ENCODE measurements at places on chromosomes 4 and X.

DNA sequence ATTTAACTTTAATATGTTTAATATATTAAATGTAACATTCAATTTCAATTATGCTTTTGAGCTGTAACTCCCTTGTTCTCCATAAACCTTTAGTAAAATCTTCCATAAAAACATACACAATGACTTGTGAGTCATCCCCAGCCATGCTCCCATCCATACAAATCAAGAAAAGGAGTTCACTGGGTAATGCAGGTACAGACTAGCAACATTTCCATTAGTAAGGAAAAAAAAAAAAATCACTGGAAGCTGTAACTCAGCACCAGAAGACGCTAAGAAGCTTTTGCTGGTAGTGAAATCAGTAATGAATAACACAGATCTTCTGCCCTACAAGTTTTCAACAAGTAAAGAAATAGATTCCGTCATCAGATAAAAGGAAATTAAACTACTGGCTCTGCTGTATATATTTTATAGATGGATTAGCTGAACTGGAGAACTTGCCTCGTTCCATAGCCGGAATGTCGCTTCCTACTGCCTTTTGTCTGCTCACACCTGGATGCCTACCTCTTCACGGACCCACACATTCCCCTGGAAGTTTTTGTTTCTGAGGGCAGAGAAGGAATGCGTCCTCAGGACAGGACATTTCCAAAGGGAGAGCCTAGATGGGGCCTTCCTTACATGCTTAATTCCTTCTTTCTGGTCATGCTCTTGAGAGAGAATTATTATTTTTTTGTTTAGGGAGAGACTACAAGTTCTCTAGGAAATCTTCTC, 298.4 kb upstream of the ANKRD50 start:
- DNase-seq: no peak

- DNase-seq: no peak
Measured at GRCh38 chr4:108570993-108571569, 49.3 kb upstream of the RPL34 start.

DNA sequence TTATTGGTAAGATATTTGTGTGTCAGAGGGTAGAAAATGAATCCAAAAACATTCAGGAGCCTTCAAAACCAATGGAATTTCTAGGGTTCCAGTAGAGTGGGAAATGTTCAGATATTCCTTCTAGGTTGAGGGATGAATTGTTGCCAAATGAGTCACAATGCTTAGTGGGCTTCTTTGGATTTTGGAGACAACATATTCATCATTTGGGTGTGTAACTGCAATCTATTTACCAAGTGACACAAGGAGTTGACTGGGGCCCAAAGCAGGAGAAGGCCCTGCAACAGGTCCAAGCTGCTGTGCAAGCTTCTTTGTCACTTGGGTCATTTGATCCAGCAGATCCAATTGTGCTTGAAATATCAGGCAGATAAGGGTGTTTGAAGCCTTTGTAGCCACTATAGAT, 551.5 kb upstream of the PITX2 start:
- no peak for DNase-seq

- no peak for DNase-seq
Measured at GRCh38 chr4:2619459-2619858, 83.0 kb downstream of the FAM193A start.

GRCh38 chr4:117893207-117893606, 141.1 kb upstream of the NDST3 start:
- DNase-seq: no peak

GRCh38 chr4:108449129-108449528, 171.2 kb upstream of the RPL34 start:
- no peak for DNase-seq

DNA sequence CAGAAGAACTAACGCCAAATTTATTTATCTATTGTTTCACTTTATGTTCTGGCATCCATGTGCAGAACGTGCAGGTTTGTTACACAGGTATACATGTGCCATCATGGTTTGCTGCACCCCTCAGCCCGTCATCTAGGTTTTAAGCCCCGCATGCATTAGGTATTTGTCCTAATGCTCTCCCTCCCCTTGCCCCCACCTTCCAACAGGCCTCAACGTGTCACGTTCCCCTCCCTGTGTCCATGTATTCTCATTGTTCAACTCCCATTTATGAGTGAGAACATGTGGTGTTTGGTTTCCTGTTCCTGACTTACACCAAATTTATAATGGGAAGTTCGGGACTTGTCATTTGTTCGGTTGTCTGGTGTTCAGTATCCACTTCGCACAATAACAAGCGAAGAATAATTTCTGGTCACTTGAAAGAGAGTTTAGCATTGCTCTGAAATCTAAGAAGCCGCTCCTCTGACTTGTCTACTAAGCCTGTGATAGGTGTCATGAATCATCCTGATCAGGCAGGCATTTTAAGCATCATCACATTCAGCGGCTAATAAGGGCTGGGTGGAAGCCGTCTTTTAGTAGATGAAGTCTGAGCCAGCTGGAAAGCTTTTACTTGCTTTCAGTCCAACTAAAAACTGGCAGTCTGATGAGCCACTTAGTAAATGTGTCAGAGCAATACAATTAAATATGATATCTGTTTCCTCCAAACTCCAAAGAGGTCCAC, 1065.7 kb upstream of the PABPC4L start:
- DNase-seq: no peak

DNA sequence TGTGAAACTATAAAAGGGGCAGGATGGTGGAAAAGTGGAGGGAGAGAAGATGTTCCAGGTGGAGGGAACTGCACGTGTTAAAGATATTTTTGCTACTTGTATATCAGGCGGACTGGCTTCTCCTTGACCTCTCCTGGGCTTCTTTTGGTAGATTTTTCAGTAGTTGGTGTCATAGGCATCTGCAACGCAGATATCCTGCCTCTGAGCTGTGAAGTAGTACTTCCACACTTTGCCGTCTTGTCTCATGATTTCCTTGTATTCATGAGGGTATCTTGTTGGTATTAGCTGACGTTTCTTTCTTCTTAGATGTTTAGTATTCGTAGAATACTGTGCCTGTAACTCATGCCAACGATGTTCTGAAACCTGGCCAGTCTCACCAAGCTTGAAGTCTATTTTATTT, 81.0 kb downstream of the WWC2 start:
- DNase-seq: no peak

GRCh38 chr4:88517825-88518224, 5.8 kb downstream of the PYURF start:
- no peak for DNase-seq

GRCh38 chr4:19579608-19580007, 672.1 kb upstream of the SLIT2 start:
- no peak for DNase-seq

DNA sequence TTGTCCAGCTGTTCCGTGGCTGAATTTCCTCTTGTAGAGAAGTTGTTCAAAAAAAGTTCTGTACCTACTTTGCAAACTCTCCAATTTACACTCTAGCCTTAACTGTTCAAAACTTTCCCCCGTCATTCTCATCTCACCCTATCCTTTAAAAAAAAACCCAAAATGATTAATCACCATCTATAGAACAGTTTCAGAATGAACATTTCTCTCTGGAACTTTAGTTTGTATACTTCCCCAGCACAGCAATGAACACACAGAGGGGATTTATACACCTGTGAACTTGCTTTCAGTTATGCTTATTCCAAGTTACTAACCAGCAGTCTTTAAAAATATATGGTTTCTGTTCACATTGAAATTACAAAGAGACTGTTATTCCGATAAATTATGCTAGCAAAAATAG, 1.2 kb downstream of the GEMIN8 start:
- DNase-seq: no peak

DNA sequence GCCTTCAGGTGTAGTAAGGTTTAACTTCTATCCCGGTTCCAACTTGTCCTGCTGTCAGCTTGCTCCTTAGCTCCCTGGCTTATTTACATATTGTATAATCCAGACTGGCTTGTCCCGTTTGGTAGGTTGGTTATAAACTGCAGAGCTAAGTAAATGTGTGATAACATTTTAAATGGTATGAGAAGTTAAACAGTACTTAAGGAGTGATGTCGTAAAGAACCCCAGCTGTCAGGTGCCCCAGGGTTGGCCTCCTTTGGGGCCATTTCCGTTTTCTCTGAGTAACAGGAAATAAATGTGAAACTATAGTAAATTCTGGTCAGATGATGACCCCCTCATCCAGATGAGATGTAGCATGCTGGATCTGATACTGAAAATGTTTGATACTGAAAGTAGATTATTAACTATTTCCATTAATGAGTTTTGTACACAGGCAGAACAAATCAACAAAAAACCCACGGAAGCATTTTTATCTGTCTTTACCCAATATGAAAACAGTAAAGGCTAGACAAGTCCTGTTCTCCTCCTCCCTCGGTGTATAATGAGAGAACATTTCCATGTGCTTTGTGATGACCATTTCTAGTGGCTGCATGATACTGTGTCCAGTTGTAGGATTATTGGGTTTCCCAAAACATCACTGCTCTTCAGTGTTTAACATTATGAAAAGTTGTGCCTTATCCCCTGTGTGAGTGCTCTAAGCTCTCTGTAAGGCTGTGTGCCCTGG, 22.4 kb downstream of the GAB1 start:
- no peak for DNase-seq

DNA sequence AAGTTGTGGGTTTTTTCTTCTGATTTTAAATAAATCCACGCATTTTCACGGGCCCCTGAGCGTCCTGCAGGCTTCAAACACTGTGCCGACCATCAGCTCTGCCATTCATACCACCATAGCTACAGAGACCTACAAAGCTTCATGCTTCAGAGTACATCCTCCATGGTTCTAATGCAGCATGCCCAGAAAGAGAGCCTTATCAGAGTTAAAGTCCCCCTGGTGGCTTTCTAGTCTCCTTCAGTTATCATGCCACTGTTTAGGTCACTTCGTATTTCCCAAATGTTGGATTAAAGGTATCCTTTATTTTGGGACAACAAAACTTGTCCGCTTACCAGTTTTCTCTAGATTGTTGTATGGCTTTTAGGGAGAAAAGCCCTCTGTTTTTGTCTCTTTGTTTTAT, 66.7 kb upstream of the VCX2 start:
- DNase-seq: no peak

DNA sequence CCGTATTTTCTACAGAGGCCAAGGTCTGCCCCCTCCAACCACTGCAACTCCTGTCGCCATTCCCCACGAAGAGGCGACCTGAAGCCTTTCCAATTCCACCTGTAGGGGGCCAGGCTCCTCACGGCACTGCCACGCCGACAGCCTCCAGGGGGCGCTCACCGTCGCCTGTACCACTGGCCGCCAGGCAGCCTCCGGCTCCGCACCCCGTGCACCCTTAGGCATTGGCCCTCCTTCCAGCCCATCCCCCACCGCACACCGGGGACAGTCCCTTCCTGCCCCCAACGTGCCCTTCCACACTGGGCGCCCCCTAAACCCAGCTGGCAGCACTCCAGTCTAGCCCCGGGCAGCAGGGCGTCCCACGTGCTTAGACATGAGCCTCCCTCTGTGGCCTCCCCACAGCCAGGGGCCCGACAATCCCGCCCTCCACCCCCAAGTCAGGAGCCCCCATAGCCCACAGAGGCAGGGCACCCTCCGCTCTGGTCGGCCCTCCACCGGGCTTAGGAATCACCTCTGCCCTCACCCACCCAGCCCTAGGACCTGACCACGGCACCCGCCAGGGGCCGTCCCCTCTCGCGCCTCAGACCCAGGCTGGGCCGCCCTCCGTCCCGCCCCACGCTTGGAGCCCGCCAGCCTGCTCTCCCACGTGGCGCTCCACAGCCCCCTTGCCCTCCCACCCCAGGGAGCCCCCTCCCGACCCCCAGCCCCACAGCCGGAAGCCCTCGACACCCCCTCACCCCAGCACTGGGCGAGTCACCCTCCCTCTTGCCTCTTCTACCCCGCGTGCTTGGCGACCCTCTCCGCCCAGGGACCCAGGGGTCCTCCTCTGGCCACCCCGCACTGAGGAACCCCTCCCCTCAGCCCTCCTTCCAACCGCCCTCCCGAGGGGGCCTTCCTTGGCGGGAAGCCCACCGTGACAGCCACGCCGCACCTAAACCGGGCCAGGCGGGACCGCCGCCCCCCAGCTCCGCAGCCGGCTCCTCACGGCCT, 711 bp downstream of the PNMA6E start:
- peak; percentile 86 for DNase-seq

- DNase-seq: no peak
Measured at GRCh38 chr4:6224735-6225134, 24.4 kb upstream of the JAKMIP1 start.

GRCh38 chr4:30929649-30930048, 209.5 kb downstream of the PCDH7 start:
- no peak for DNase-seq

- DNase-seq: no peak
Measured at GRCh38 chrX:11103751-11104150, 7.4 kb upstream of the HCCS start.

DNA sequence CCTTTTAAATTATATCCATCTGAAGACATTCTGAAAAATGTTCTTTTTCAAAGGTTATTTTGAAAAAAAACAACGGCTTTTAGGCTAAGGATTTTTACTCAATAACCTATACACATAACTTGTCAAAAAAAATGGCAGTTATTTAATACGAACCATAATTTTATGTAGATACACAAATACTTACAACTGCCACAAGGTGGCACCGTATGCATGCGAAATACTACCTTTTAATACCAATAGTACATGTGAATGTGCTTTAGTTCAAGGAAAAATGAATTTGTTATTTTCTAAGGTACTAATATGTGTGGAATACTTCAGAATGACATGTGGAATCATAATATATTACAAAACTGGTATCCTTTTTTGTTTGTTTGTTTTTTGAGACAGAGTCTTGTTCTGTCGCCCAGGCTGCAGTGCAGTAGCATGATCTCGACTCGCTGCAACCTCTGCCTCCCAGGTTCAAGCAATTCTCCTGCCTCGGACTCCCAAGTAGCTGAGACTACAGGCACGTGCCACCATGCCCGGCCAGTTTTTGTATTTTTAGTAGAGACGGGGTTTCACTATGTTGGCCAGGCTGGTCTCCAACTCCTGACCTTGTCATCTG, 4.6 kb upstream of the MAD2L1 start:
- peak; percentile 31 for DNase-seq

GRCh38 chrX:69503782-69504625, at the start of gene NALF2:
TSS of gene NALF2 (plus strand) at chrX:69504326. CDS start at chrX:69505283, 957 bp downstream.
- peak; percentile 90 for DNase-seq

DNA sequence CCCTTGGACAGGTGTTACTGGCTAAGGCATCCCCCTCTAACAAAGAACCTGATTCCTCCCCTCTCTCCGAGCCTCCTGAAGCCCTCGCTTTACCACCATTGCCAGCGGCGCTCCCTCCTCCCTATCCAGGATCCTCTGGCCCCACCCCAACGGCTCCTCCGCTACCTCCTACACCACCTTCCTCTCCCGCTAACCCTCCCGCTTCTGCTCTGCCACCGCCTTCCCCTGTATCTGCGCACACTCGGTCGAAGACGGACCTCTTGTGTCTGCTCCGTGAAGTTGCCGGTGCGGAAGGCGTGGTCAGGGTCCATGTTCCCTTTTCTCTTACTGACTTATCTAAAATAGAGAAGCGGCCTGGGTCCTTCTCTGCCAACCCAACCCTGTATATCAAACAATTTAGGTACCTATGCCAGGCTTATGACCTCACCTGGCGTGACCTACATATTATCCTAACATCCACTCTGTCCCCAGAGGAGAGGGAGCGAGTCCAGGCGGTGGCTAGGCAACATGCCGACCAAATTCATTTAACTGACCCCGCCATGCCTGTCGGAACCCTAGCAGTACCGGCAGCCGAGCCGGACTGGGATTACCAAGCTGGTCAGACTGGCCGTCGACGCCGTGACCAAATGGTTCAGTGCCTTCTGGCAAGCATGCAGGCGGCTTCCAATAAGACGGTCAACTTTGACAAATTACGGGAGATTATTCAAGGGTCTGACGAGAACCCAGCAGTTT, 958.9 kb downstream of the RPA4 start:
- no peak for DNase-seq

GRCh38 chr4:67659065-67659464, 41.9 kb downstream of the UBA6 start:
- no peak for DNase-seq

- no peak for DNase-seq
Measured at GRCh38 chr4:122710434-122711308, 21.8 kb upstream of the BBS12 start.

All from D341Med (cell line).